ENCODE measurements at places on chromosomes 7 and 10.

DNA sequence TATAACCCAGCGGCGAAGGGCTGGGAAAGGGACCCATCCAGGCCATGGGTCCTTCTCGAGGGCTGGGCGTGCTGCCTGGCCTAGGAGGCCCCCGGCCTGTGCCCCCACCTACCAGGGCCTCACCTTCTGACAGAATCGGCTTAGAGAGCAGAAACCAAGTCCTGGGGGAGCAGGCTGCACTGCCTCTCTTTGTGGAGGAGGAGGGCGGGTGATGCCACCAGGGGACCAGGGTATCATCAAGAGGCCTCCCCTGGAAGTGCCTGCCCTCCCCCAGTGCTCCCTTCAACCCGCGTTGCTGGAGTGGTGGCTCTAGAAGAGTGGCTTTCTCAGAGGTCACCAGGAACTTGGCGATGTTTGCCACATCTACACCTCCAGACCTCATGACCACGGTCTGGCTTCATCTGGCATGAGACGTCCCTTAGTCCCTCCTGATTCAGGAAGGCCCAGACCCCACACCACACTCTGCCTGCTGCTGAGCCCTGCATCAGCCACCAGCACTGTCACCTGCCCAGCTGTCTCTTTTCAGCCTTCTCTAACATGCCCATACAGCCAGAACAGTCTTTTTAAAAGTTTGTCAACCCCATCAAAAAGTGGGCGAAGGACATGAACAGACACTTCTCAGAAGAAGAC is 31.9 kb downstream of the FKBP6 start:
- DNase-seq = no peak

DNA sequence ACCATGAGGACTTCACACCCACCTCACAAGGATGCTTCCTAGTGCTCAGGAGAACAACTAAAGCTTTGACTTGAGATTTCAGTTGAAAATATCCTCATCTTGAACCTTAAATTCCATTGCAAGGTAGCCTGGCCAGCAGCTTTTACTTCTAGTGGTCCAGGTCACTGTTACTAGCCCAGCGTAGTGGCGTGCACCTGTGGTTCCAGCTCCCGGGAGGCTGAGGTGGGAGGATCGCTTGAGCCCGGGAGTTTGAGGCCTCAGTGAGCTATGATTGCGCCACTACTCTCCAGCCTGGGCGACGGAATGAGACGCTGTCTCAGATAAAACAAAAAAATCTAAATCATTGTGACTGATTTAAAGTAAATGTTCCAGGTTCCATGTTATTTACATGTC is 28.3 kb upstream of the PRKAR1B start:
- DNase-seq = no peak

DNA sequence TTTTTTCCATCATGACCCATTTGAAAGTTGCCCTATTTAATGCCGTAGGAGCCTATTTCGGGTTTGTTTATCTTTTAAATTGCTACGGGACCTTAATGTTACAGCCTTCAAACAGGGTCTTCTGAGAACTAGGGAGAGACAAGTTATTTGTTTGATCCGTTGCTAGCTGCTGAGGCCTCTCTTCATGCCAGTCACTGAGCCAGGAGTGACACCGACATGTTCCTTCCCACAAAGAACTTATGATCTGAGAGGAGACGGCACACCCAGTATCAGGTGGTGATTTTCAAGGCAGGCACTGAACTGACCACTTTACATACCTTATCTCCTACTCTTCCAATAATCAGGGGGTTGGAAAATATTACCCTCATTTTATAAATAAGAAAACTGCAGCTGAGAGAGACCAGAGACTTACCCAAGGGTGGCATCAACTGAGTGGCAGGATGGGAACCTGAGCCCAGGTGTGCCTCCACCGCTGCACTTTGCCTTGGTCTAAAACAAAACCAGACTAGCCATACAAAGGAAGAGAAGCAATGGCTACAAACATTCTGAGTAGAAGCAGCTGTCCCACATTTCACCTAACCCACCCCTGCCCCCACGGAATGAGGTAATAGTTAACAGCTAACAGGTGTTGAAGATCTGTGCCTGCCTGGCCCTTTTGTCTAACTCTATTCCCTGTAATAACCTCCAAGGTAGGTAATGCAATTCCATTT is 40.5 kb downstream of the PPP1R3C start:
- DNase-seq = no peak

DNA sequence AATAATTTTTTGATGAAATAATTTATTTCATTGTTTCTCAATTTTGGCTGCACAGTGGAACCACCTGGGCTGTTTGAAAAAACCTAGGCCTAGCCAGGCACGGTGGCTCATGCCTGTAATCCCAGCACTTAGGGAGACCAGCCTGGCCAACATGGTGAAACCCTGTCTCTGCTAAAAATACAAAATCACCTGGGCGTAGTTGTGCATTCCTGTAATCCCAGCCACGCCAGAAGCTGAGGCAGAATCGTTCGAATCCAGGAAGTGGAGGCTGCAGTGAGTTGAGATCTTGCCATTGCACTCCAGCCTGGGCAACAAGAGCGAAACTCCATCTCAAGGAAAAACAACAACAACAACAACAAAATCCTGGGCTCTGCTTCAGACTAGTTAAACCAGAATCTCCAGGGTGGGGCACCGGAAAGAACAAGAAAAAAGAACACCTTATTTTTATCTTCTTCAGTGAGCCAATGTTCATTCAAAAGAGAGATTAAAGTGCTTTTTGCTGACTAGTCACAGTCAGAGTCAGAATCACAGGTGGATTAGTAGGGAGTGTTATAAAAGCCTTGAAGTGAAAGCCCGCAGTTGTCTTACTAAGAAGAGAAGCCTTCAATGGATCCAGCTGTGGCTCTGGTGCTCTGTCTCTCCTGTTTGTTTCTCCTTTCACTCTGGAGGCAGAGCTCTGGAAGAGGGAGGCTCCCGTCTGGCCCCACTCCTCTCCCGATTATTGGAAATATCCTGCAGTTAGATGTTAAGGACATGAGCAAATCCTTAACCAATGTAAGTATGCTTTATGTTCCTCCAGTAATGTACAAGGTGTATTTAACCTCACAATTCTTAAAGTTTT is at the start of gene CYP2C18:
Gene CYP2C18, plus strand, starts transcription at position 516 of the 841 bp plus-strand sequence. Its CDS starts 91 bp downstream, at position 607.
- no peak for DNase-seq

DNA sequence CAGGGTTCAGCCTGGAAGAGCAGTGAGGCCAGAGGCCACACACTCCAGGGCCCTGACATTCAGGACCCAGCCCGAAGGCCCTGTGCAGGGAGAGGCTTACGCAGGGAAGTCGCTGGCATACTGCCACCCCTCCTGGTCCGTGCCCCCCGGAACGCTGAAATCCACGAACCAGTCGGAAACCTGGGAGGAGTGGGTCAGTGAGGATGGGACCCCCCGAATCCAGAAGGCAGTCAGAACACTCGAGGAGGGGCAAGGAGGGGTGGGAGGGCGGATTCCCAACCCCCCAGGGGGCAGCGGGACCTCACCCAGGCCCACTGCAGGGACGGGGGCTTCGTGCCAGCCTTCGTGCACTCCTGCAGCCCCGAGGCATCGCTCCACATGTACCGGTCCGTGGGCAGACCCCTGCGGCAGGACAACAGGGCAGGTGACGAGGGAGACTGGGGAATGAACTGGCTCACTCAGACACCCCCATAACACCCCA is 13.5 kb downstream of the BHLHA15 start:
- no peak for DNase-seq

DNA sequence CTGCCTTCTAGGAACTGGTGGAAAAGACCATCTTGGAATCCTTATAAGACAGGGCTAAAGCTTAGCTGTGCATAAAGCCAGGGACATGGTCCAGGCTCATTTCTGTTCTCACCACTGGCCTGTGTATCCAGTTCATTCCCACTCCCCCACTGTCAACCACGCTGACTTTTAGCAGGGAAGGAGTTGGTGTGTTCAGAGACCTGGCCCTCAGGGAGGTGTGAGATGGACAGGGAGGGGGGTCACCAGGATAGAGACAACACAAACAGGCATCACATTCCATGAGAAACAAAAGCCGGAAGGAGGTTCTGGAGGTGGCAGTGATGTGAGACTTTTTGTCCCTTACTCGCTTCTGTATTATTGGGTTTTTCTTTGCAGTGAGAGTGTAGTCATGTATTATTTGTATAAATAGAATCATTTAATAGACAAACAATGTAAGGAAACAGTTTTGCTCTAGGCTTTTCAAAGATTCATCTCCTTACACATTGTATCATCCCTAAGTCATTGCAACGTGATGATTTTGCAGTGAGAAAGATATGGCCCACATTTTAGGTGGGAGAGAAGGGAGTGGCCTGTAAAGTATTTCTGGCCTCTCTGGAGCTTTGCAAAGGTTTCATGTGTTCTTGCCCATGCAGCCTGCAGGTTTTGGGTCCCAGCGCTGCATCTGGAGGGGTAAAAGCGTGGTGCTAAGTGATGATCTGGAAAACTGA is 52.0 kb downstream of the EEPD1 start:
- DNase-seq = no peak

- DNase-seq = peak; percentile 50
These were observed 24.4 kb upstream of the ASAH2 start for GRCh38 chr10:50275650-50276235.

DNA sequence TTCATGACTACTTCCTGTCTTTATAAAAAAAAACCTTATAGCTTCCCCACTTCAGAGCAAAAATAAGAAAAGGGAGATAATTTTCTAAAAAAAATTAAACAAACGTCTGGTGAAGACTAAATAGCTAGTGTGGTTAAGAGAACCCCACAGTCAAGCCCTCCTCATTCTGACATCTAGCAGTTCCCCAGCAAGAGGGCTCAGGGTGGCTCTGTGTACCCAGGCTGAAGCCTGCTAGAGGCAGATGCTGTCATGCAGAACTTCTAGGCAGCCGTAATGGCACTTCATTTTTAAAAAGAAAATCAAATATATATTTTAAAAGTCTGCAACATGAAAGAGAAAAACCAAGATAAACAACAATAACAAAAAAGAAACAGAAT is 223.1 kb upstream of the KLF14 start:
- DNase-seq = no peak

DNA sequence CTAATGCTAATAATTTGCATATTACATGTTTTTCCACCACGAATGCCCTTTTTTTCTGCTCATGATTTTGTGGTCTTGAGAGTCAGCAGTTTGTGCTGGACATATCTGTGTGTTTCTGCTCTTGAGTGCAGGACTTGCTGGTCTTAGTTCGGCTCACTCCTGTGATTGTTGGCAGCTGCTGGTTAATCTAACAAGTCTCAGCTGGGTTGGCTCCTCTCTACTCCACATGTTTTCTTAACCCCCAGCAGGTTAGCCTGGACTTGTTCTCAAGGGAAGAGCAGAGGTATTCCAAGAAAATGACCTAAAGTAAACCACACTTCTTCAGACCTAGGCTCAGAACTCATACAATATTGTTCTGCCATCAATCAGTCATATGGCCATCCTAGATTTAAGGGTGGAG is 1238.9 kb downstream of the XPNPEP1 start:
- DNase-seq = no peak

DNA sequence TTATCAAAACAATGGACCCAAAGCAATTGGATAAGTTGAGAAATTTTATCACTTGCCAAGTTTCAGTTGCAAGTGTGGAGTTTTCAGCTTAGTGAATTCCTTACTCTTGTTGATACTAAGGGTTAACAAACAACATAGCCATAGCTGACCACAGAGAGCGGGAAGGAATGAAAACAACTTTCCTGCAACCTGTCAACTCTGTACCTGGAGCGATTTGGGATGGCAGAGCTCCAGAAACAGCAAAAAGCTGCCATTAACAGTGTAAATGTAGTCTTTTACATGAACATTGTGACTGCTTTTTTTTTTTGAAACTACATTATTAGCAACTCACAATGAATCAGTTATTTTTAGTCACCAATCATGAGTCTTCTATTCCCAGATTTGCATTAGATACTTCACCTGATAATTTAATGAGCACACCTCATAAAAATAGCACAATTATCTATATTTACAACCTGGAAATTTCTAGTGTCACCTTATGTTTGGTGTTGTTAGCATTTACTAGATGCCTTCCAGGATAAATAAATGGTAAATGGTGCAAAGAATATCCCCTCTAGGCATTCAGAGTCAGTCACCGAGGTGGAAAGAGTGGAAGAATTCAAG is 47.6 kb upstream of the RAPGEF5 start:
- DNase-seq = no peak

DNA sequence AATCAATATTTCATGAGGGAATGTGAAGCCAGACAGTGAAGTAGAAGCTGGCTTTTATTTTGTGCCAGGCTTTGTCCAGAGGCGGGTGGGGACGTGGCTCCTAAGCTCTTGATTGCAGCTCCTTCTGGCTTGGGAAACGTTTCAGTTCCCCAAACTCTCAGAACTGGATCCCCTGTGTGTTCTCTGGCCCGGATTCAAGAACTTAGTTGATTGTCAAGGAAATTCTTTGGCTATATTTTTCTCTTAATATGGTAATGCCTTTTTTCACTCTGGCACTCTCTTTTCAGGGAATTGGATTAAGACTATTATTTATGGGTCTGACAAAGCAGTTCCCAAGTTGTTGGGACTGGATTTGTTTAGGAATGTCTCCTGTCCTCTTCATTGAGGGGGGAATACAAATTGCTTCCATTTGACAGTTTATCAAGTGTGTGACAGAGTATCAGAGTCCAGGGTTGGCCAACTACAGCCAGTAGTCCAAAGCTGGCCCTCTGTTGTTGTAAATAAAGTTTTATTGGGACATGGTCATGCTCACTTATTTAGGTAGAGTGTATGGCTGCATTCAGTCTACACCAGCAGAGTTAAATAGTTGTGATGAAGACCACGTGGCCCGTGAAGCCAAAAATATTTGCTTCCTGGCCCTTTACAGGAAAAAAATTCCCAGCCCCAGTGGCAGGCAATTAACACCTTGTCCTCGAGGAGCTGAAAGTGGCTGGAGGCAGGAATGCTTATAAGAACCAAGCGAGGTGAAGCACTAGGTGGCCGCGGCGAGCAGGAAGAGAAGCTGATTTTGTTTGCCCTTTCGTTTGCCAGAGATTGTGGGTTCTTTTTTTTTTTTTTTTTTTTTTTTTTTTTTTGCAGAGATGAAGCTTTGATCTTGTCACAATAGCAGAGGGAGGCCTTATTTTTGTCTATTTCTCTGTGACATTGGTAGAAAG is 34.3 kb downstream of the HTRA1 start:
- no peak for DNase-seq

DNA sequence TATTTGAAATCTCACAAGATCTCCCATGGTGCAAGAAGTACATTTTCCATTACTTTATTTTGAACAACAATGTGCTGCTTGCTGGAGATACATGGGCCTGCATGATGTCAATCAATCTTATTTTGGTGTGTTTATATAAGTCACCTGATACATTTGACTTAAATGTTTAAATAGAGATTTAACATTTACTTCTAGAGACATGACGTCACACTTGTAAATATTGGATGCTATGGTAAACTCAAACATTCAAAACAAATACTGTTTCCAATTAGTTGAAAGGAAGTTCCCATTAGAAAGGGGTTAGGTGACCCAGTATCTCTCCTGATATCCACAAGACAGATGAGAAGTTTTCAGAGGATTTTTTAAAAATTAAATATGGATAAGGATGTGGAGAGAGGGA is 214.5 kb downstream of the NSUN6 start:
- no peak for DNase-seq

DNA sequence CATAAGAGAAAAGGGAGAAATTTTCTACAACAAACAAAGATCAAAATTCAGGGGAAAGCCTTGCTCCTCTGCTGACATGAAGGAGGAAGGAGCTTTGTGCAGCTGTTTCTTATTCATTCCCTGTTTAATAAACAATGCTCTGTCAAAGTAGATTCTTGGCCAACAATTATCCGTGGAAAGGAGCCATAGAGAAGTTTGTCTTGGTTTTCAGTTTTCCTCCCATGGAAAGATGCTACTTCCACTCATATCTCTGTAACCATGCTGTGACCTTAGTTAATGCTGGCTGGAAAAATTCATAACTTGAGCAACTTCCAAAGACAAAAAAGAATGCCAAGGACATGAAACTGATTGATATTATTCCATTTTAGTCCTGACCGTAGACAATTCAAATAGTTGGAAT is 8.1 kb downstream of the DDC start:
- DNase-seq = no peak
